ENCODE measurements at places on chromosomes 13 and 19.

- no peak for DNase-seq
These were observed 1.7 kb upstream of the FKRP start for GRCh38 chr19:46744005-46744691.

DNA sequence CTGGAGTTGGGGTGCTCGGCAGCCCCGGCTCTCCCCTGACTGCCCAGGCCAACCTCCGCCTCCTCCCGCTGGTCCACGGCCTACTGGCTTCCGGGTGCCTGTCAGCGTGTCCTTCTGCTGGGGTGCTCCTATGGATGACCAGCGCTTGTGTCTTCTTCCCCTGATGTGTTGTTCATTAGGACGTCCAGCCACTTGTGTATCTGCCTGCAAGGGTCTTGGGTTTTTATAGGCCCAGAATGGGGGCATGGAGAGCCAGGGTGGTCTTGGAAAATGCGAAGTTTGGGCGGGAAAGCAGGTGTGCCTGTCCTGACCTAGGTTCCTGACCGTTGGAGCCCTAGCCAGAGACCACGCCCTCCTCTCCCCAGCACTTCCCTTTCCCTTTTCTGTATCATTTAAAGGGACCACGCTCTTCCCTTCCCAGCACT lies 139.8 kb downstream of the SLITRK5 start:
- DNase-seq = no peak

DNA sequence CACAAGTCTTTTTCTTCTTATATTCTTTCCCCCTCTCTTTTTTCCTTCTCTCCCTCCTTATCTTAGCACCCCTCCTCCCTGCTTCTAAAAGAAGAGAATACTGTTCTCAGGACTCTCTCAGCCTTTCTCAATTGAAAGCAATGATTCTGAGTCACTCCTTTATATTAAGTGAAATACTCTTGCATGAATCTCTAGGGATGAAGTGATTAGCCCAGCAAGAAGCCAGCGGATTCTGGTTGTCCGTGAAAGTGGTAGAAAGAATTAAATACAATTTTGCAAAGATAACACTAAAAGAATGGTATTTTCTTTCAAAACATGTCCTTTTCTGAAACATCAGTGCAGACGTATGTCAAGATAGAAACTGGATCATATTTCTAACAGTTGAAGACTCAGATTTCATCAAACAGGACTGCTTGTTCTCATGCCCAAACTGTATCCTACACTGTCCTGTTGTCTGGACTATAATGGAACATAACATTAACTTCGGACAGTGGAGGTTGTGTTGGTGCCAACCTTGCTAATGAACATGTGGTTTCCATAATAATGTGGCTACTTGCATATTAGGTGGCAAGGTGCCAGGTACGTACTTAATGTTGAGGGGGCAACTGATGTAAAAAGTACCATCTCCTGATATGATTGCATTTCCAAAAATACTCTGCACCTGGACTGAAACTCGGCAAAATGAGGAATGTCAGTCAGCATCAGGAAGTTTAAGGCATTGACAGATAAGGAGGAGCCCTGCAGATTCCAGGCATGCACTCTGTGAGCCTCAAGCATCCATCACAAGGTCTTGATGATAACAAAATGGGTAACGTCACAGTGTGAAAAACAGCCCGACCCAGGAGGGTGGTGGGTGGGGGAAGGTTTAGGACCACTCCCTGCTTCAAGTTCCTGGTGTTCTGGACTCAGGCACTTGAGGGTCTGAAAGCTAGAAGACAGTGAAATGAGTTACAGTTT lies 357.2 kb downstream of the DLEU7 start:
- DNase-seq = no peak

GRCh38 chr13:76533251-76533650 lies 353.0 kb downstream of the KCTD12 start:
- no peak for DNase-seq

DNA sequence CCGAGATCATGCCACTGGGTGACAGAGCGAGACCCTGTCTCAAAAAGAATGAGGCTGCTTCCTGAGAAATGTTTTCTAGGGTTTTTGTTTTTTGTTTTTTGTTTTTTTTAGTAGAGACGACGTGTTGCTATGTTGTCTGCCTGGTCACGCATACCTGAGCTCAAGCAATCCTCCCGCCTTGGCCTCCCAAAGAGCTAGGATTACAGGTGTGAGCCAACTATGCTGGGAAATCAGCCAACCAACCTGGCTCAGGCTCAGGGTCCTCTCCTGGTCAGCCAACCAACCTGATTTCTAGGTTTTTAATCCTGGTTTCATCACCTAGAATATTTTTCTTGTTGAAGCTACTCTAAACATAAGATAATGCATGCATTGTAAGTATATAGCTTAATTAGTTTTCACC lies 7.8 kb downstream of the DHX34 start:
- DNase-seq = no peak

DNA sequence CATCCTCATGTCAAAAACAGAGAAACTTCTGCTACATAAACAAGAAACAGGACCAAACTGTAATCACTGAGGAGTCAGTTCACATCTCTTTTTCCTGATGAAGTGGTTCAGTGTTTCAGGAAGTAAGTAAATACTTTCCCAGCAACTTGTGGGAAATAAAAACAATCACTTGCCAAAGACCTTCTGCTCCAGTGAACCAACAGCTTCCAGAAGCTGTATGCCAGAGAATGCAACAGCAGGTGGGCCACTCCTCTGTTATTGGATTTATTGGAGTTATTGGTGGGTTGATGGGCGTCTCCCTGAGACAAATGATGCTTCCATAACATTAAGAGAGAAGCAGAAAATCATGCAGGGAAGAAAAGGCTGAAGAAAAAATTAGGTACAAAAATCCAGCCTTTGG lies 9.9 kb downstream of the SLC6A16 start:
- no peak for DNase-seq

GRCh38 chr13:111526922-111527321 lies 206.5 kb downstream of the TEX29 start:
- DNase-seq = no peak

- DNase-seq = no peak
These were observed 1445.9 kb downstream of the PCDH9 start for GRCh38 chr13:65784088-65784816.

DNA sequence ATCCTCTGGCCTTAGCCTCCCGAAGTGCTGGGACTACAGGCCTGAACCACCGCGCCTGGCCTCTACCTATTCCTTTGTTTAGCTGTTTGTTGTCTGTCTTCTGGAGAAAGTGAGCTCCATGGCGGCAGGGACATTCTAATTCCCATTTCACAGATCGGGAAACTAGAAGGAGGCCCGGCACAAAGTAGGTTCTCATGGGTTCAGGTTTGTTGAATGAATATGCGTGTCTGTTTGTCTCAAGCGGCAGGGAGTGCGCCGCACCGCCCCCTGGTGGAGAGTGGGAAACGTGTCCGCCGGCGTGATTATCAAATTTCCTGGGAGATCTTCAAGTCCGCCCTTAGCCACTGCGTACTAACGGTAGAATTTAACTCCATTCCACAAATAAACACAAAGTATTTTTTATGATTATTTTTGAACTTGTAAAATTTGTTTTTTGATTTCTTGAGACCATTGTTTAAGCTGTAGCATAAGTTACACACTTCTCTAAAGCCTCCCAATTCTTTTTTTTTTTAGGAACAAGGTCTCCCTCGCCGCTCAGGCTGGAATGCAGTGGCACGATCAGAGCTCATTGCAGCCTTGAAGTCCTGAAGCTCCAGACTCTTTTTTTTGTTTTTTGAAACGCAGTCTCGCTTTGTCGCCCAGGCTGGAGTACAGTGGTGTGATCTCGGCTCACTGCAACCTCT lies 8.9 kb upstream of the CCDC9 start:
- peak; percentile 66 for DNase-seq

DNA sequence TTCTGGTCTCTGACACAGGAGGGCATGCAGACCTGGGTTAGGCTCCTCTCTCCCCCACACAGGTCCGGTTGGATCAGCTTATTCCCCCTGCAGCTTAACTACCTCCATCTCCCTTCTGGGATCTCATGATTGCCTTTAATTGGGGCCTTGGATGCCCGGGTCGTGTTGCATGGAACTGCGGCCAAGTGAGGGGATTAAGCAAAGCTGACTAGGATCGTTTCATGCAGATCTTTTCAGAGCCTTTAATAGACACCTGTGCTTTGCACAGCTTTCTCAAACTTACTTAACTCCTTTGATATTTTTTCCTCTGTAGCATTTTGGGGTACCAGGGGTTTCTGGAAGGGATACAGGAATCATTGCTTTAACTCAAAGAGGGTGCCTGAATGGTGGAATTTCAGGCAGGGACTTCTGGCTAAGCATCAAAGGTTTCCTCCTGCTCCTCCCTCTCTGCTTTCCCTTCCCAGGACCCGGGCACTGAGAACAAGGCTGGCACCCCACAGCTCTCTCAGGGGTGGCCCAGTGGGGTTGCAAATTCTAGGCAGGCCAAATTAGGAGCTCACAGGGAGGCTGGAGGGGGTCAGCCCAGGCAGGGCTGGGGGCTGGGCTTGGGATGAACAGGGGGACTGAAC lies 477 bp downstream of the NFILZ start:
- DNase-seq = no peak

DNA sequence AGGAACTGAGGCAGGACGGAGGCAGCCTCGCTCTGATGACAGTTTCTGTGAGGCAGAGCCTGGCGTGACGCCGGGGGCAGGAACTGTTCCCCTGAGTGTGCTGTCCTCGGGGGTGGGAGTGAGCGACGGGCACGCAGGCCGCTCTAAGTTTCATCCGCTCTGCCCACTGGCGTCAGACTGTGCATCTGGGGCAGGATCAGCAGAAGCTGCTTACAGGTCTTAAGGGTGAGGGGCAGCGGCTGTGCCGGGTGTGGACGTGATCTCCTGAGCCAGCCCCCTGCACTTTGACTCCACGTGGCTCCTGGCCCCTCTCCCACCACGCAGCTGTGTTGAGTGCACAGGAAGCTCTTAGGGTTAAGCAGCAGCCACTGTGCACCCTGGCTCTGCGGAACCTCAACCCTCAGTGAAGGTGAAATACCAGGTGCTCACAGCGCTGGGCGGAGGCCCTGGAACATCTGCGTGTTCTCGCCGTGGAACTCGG lies 1.5 kb downstream of the GRK1 start:
- no peak for DNase-seq

DNA sequence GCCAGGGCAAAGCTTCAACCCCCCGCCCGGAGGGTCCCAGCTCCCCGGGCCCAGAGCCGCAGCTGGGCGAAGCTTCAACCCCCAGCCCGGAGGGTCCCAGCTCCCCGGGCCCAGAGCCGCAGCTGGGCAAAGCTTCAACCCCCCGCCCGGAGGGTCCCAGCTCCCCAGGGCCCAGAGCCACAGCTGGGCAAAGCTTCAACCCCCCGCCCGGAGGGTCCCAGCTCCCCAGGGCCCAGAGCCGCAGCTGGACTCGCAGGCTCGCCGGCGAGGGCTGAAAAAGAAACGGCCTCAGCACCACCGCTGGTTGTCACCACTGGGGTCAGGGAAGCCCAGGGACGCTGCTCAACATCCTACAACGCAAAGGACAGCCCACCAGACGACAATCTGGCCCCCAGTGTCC lies 5.2 kb downstream of the REXO1 start:
- no peak for DNase-seq

GRCh38 chr13:22915442-22916082 lies 265.2 kb upstream of the SGCG start:
- peak; percentile 10 for DNase-seq

- no peak for DNase-seq
These were observed 150.6 kb upstream of the SPACA7 start for GRCh38 chr13:112225429-112226090.

- peak; percentile 66 for DNase-seq
These were observed 12.4 kb downstream of the PRKD2 start for GRCh38 chr19:46704379-46705076.

GRCh38 chr19:53980539-53981375 lies 10.7 kb upstream of the CACNG6 start:
- DNase-seq = no peak

DNA sequence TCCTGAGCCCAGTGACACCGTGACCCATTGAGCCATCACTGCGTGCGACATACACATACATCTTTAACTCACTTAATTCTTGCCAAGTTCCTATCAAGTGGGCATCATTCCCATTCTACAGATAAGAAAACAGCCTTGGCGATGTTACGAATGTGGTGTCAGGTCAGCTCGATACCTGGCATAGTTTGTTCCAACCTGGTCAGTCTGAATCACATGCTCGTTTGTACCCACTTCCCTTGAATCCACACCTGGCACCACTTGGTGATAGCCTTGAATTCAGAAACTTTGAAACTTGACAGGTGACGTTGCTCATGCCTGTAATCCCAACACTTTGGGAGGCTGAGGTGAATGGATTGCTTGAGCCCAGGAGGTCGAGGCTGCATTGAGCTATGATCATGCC lies 59.1 kb downstream of the SLC7A9 start:
- DNase-seq = no peak

- DNase-seq = no peak
These were observed 6.2 kb upstream of the PRKCG start for GRCh38 chr19:53875602-53876325.

GRCh38 chr19:51796195-51796679 lies 1.3 kb downstream of the FPR3 start:
- DNase-seq = no peak

GRCh38 chr19:39867133-39867532 lies 21.0 kb upstream of the FBL start:
- DNase-seq = no peak

- DNase-seq = peak; percentile 69
These were observed 499 bp downstream of the LSM7 start for GRCh38 chr19:2327773-2328400.

DNA sequence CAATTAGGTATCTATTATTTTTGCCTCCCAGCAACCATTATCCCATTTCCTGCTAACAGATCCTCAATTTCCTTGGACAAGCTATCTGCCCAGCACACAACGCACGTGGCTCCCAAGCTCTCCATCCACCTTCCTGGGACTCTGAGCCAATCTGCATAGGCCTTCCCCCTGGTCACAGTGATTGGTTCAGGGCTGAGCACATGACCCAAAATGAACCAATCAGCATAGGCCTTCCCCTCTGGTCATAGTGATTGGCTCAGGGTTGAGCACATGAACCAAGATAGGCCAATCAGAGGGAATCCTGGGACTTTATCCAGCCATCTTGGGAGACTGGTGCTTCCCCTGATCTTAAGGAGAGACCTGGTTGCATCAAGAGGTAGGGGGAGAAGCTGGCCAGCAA lies 5.8 kb downstream of the CPAMD8 start:
- DNase-seq = no peak

GRCh38 chr19:51158474-51159129 lies 16.5 kb downstream of the SIGLEC7 start:
- DNase-seq = peak; percentile 37

DNA sequence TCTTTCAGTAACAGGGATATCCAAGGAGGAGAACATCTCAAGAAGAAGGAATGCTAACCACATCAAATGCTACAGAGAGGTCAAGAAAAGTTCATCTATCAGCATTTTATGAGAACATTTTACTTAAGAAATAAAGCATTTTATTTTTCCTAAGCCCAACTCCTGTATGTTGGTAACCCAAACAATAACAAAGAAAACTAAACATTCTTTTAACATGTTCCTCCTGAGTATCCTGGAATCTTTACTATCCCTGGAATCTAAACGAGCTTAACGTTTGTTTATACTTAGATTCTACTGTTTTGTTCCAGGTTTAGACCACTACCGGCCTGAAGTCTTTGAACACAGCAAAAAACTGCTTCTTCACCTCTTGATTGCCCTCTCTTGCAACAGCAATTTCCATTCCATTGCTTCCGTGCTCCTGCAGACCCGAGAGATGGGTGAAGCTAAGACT lies 89.7 kb downstream of the ZAR1L start:
- DNase-seq = no peak

Data from MM.1S (cell line).